ENCODE measurements at places on chromosomes 5 and 9. TPM values are rescaled to one million over a fixed set of nuclear protein-coding genes. Genes with fewer than 3 reads are reported as not detected.

The NUP214 gene
- total RNA-seq, result 8.7 TPM

The CDKN2B-AS1 gene
- total RNA-seq, result 4.8 TPM

The MCTP1 gene
- total RNA-seq, result 4.7 TPM

The ZNF366 gene
- not detected for total RNA-seq

The PCDHB2 gene
- total RNA-seq, result 1.6 TPM

The MCIDAS gene
- not detected for total RNA-seq

The C5orf15 gene
- 41.4 TPM for total RNA-seq

The OGN gene
- 0.57 TPM for total RNA-seq

The VLDLR gene
- 44.7 TPM for total RNA-seq

The IL3 gene
- not detected for total RNA-seq

The PLCXD3 gene
- under 0.01 TPM for total RNA-seq

The ADAMTS16 gene
- total RNA-seq, result 0.18 TPM

The ZBTB34 gene
- total RNA-seq, result 5.4 TPM

The STK32A gene
- 1.3 TPM for total RNA-seq

The TUSC1 gene
- 5.0 TPM for total RNA-seq

The CAVIN4 gene
- total RNA-seq, result 1.1 TPM

The KCNV2 gene
- not detected for total RNA-seq

The SLCO6A1 gene
- total RNA-seq, result not detected

The ADRB2 gene
- 0.09 TPM for total RNA-seq

The PCDHGA9 gene
- 3.1 TPM for total RNA-seq

The ARHGEF39 gene
- total RNA-seq, result 0.09 TPM

The NDST1 gene
- 26.5 TPM for total RNA-seq

The SLC9A3 gene
- total RNA-seq, result 0.43 TPM

The LCN15 gene
- total RNA-seq, result not detected
